ENCODE measurements at places on chromosomes 13 and 19.

GRCh38 chr19:3098141-3098514 is 4.0 kb downstream of the GNA11 start:
- no peak for DNase-seq

DNA sequence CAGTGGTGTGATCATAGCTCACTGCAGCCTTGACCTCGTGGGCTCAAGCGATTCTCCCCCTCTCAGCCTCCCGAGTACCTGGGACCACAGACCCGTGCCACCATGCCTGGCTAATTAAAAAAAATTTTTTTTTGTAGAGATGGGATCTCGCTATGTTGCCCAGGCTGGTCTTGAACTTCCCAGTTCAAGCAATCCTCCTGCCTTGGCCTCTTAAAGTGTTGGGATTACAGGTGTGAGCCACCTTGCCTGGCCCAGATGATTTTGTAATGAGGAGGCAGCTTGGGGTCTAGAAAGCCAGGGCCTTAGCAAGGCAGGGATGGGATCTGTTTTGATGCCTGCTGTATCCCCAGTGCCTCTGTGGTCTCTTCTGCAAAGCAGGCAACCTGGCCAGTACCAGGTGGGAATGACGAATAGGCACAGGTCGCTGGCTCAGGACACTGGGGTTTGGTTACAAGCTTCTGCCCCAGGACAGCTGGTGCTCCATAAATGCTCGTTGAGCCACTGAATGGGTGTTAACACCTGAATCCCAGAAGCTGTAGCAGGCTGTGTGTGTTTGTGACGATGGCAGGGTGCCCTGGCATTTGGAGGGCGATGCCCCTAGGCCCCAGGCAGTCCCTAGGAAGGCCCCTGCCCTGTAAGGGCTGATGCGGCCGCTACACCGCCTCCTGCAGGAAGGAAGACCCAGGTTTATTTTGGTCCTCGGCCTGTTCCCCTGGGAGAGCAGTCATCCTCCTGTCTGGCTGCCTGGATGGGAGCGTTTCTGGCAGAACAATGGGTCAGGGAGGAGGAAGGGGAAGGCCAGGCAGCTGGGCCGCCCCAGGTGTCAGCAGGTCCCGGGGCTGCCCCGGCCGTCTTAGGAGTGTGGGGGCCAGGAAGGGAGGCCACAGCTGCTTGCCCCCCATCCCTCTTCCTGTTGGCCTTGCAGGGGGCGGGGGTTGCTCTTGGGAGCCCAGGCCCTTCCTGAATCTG is 8.6 kb downstream of the TNFAIP8L1 start:
- DNase-seq = peak; percentile 29

GRCh38 chr13:46893798-46894560 is 2.9 kb downstream of the HTR2A start:
- DNase-seq = peak; percentile 83

GRCh38 chr13:39417643-39418042 is 185.3 kb downstream of the LHFPL6 start:
- peak; percentile 72 for DNase-seq

DNA sequence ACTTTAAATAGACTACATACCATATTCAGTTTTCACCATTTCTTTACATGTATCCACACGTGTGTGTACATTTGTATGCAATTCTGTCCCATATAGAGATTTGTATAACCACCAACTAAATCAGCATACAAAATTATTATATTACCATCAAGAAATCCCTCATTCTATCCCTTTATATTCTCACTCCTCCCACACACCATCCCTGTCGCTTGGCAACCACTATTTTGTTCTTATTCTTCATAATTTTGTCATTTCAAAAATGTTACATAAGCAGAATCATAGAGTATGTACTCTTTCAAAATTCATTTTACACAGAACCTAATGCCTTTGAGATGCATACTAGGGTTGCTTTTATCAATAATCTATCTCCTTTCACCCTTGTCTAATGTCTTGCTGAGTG is 740.5 kb downstream of the SLITRK5 start:
- no peak for DNase-seq

- DNase-seq = no peak
Observed at GRCh38 chr19:30566681-30567420, 194.7 kb downstream of the ZNF536 start.

DNA sequence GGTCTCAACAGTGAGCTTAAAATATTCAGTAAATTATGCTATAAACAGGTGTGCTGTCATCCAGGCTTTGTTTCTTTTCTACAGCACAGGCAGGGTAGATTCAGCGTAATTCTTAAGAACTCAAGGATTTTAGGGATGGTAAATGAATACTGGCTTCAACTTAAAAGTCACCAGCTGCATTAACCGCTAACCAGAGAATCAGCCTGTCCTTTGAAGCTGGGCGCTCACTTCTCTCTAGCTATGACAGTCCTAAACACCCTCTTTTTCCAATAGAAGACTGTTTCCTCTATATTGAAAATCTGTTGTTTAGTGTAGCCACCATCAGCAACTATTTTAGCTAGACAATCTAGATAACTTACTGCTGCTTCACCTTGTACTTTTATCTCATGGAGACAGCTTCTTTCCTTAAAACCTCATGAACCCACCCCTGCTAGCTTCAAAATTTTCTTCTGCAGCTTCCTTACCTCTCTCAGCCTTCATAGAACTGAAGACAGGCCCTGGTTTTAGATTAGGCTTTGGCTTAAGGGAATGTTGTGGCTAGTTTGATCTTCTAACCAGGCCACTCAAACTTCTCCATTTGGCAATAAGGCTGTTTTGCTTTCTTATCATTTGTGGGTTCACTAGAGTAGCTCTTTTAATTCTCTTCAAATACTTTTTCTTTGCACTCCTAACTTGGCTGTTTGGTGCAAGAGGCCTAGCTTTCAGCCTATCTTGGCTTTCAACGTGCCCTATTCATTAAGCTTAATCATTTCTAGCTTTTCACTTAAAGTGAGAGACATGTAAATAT is 89.5 kb downstream of the USP12 start:
- DNase-seq = no peak

DNA sequence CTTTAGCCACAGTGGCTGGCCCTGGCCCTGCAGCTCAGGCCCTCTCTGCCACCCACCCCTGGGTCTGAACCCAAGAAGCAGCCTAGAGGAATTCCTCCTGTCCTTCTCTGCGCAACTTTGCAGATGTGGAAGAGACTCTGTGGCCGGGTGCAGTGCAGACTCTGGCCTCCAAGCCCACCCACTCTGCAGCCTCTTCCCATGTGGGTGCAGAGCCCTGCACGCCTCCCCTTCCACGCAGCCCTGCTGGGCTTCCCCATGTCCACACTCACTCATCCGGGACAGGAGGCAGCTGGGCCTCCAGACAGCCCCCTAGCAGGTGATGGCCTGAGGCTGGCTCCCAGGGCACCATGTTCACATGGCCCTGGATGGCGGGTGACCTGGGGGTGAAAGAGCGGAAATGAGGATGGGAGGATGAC is 2.5 kb downstream of the TEX29 start:
- no peak for DNase-seq

DNA sequence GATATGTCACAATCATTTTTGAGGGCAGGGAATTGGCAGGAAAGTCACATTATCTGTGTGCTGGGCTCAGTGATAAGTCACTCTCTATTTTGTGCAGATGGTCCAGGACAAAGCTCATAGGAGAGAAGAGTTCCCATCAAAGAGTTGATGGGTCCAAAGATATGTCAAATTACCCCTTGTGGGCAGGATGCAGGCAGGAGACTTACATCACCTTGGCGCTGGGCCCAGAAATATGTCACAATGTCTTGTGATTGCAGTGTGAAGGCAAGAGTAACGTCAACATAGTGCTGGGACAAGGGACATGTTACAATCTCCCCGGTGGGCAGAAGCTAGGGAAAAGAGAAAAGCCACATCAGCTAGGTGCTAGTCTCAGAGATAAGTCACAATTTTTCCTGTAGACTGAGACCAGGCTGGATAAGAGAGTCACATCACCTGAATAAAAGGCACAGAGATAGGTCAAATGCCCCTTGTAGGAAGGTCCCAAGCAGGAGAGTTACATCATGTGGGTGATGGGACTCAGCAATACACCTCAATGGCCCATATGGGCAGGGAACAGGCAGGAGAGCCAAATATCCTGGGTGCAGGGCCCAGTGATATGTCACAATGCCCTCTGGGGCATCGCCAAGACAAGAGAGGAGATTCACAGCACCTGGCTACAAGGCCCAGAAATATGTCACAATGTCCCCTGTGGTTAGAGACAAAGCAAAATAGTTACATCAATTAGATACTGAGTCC is 47.9 kb downstream of the ZNF99 start:
- no peak for DNase-seq

- DNase-seq = peak; percentile 79
Observed at GRCh38 chr19:47765523-47766358, 12.8 kb upstream of the SELENOW start.

DNA sequence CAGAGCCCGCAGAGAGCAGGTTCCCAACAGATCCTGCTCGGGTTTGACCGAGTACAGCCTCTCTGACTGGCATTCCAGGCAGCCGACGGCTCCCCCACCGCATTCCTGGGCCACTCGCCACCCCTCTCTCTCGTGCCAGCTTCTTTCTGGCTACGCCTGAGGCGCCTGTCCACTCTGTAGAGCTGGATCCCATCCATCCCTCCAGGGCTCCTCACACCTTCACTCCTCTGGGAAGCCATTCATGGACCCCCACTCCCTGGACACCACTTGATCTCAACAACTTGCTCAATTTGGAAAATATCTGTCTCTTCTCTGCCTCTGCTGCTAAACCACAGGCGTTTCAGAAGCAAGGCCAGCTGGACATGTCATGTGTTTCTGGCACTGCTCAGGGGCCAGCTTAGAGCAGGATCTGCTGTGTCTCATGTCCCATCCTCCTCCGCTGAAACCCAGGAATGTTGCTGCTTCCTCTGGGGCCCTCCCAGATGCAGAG is 30.6 kb upstream of the ATP1A3 start:
- DNase-seq = peak; percentile 33

DNA sequence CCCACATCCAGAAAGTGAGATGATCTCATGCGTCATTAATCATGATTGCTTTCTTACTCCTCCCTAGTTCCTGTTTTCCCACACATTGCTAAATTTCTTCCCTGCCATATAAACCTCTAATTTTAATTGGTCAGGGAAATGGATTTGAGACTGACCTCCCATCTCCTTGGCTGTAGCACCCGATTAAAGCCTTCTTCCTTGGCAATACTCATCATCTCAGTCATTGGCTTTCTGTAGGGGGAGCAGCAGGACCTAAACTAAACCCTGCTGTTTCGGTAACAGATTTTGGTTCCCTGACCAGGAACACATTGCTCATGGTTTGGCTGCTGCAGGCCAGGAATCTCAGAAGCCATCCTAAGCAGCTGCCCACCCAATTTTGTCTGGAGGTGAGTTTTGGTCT is 61.7 kb downstream of the SPRYD7 start:
- DNase-seq = no peak

All from ELF-1 (cell line).